IMR-90 (cell line): ENCODE measurements at places on chromosomes 16 and 17. TPM values are rescaled to one million over a fixed set of nuclear protein-coding genes. Genes with fewer than 3 reads are reported as not detected.

Gene SLFN11
- 114 and 144 TPM in 2 replicates for total RNA-seq

Gene FMNL1
- total RNA-seq = 0.36 and 0.56 TPM in 2 replicates

Gene CA7
- total RNA-seq = not detected in 2 replicates

Gene DNAH17
- not detected in 2 replicates for total RNA-seq

Gene ZG16
- not detected in 2 replicates for total RNA-seq

Gene MAPK8IP3
- total RNA-seq = 15.6 and 17.0 TPM in 2 replicates

Gene CCNF
- 19.2 and 20.1 TPM in 2 replicates for total RNA-seq

Gene KARS1
- total RNA-seq = 228 and 229 TPM in 2 replicates

DNA sequence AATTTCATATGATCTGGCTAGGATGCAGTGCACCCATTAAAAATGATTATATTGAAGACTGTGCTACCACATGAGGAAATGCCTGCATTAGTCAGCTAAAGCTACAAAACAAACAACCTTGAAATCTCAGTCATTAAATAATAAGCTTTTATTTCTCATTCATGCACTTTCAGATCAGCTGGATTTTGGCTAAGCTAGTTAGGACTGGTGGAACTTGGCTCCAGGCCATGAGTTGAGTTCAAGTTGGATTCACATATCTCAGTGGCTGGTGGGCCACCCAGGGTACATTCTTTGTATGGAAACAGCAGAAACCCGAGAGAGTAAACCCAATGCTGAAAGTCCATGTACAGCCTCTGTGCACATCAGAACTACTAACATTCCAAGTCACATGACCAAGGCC, 6.4 kb upstream of the SLFN12L start:
- H3K4me3 ChIP-seq = no peak overlapping the region
- H3K27ac ChIP-seq = no peak overlapping the region
- peak; percentile 11 for DNase-seq
- no peaks in the 10 kb centered on the region for H3K4me1 ChIP-seq
- H3K27me3 ChIP-seq = peaks cover 12% of the 10 kb centered on the region
- H3K36me3 ChIP-seq = no peaks in the 10 kb centered on the region

GRCh38 chr17:77027271-77027889, 113.4 kb upstream of the SEC14L1 start:
- no peak overlapping the region for H3K27ac ChIP-seq
- H3K4me3 ChIP-seq = no peak overlapping the region
- H3K36me3 ChIP-seq = no peaks in the 10 kb centered on the region
- no peaks in the 10 kb centered on the region for H3K4me1 ChIP-seq
- DNase-seq = no peak

- peak; percentile 16 for DNase-seq
- peak within 1 kb of the TSS; percentile 99 for H3K4me3 ChIP-seq
- peak within 1 kb of the TSS; percentile 72 for H3K27ac ChIP-seq
- H3K27me3 ChIP-seq = no peaks in the 10 kb centered on the region
Measured at GRCh38 chr17:82051776-82052637, at the start of the genes GPS1 and RFNG. Gene GPS1 (plus strand): TSS chr17:82051898. CDS start chr17:82051932, 34 bp downstream. Gene RFNG (minus strand): TSS chr17:82051811. CDS start chr17:82051766, 45 bp downstream.

DNA sequence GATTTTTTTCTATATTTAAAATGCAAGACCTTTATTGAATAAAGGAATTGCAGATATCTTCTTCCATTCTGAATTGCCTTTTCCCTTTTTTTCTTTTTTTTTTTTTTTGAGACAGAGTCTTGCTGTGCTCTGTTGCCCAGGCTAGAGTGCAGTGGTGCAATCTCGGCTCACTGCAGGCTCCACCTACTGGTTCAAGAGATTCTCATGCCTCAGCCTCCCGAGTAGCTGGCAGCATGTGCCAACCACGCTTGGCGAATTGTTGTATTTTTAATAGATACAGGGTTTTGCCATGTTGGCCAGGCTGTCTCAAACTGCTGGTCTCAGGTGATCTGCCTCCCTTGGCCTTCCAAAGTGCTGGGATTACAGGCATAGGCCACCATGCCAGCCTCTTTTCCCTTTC, 151.5 kb downstream of the CEP112 start:
- no peaks in the 10 kb centered on the region for H3K36me3 ChIP-seq
- no peak for DNase-seq
- H3K27me3 ChIP-seq = no peaks in the 10 kb centered on the region
- no peak overlapping the region for H3K27ac ChIP-seq
- no peaks in the 10 kb centered on the region for H3K4me1 ChIP-seq

GRCh38 chr16:65681406-65681805, 559.5 kb upstream of the CDH11 start:
- DNase-seq = no peak
- H3K27ac ChIP-seq = no peak overlapping the region
- H3K4me1 ChIP-seq = no peaks in the 10 kb centered on the region

- H3K36me3 ChIP-seq = peaks cover 20% of the 10 kb centered on the region
- H3K4me1 ChIP-seq = peaks cover 10% of the 10 kb centered on the region
- H3K27me3 ChIP-seq = no peaks in the 10 kb centered on the region
- peak within 1 kb of the TSS; percentile 62 for H3K4me3 ChIP-seq
- peak within 1 kb of the TSS; percentile 27; the same call in 1 of the 2 replicates for H3K27ac ChIP-seq
Measured at GRCh38 chr17:28902819-28903545, at the start of gene DHRS13. Gene DHRS13 (minus strand): TSS chr17:28903079. CDS start chr17:28902944, 135 bp downstream.

DNA sequence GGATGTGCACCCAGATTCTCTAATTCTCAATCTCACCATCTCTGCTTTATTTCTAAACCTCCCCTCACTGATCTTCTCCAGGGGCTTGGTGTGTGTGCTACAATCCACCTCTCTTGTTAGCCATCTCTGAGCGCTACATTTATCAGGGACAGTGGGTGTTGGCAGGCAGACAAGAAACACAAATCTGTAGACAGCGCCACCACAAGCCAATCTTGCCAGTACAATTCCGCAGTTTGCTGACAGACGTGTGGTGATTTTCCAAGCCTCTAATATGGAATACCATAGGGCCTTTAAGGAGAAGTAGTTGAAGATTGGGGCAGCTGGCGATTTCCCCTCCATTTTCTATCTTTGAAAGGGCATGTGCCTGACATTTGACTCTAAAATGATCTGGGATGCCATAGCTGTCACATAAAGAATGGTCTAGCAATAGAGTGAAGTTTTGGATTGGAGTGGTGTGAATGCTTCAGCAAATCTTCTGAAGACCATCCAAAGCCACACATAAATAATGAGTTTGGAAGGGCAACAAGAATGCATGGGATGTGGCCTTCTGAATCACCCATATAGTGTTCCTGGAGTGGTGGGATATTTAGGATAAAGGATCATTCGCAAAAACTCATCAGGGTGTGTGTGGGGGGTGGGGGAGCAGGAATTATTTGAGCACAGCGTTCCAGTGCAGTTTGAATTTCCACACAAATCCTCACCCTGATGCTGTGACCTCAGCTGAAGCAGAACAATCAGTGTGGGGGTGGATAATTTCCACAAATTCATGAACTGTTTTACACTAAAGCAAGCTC, 12.0 kb upstream of the ANKFN1 start:
- H3K27ac ChIP-seq = peak overlapping the region; percentile 85; the same call in 1 of the 2 replicates
- H3K27me3 ChIP-seq = no peaks in the 10 kb centered on the region
- peak; percentile 45 for DNase-seq
- H3K36me3 ChIP-seq = no peaks in the 10 kb centered on the region
- no peak overlapping the region for H3K4me3 ChIP-seq
- H3K4me1 ChIP-seq = peaks cover 9% of the 10 kb centered on the region

DNA sequence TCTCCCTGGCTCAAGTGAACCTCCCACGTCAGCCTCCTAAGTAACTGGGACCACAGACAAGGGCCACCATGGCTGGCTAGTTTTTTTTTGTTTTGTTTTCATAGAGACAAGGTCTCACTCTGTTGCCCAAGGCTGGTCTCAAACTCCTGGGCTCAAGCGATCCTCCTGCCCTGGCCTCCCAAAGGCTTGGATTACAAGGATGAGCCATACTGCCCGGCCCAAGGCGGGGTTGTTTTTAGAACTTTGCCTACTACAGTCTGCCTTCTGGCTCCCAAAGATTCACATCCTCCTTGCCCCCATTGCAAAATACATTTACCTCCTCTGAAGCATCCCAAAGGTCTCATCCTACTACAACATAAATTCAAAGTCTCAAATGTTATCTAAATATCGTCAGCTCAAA, 49.5 kb upstream of the PHOSPHO1 start:
- no peaks in the 10 kb centered on the region for H3K36me3 ChIP-seq
- H3K27me3 ChIP-seq = peaks cover 2% of the 10 kb centered on the region
- H3K27ac ChIP-seq = no peak overlapping the region
- H3K4me3 ChIP-seq = no peak overlapping the region

DNA sequence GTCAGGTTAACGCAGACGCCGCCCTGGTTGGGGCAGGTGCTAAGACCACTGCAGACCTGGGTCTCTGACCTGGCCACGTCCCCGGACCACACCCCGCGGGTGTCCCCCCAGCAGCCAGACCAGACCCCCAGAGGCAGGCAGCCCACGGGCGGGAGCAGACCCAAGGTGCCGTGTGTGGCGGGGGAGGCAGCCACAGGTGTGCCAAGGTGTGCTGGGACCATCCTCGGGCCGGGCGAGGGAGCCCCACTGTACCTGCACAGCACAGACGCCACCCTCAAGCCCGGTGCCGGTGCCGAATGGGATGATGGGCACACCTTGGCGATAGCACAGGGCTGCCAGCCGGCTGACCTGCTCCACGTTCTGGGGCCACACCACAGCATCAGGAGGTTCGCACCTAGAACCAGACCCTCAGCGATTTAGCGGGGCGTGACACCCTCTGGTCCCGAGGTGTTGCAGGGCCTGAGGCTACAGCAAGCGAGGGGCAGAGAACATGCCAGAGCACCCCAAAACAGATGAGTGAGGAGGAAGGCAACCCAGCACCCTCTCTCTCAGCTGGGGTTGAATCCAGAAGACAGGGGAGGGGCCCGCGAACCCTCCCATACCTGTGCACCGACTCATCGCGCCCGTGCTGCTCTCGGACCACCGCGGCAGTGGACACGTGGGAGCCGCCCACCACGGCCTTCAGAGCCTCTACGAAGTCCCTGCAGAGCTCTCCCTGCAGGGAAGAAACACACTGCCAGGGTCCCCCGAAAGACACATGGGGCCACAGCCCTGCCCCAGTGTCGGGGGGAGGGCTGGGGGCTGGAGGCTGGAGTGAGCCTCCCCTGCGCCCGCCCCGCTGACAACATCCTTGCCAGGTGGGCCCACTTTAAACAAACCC, 1.4 kb downstream of the LDHD start:
- no peak overlapping the region for H3K4me3 ChIP-seq
- peaks cover 9% of the 10 kb centered on the region for H3K4me1 ChIP-seq
- H3K36me3 ChIP-seq = no peaks in the 10 kb centered on the region
- H3K27ac ChIP-seq = no peak overlapping the region
- no peak for DNase-seq
- H3K27me3 ChIP-seq = no peaks in the 10 kb centered on the region

GRCh38 chr17:66779237-66779606, 55.7 kb upstream of the CACNG5 start:
- no peak for DNase-seq
- H3K27ac ChIP-seq = no peak overlapping the region
- H3K36me3 ChIP-seq = peaks cover 37% of the 10 kb centered on the region
- H3K4me3 ChIP-seq = no peak overlapping the region
- H3K27me3 ChIP-seq = no peaks in the 10 kb centered on the region
- H3K4me1 ChIP-seq = peaks cover 3% of the 10 kb centered on the region; the same call in 1 of the 2 replicates

GRCh38 chr16:83970430-83970815, 2.4 kb downstream of the NECAB2 start:
- DNase-seq = no peak
- H3K4me1 ChIP-seq = no peaks in the 10 kb centered on the region
- peaks cover 34% of the 10 kb centered on the region for H3K27me3 ChIP-seq
- H3K4me3 ChIP-seq = no peak overlapping the region
- no peak overlapping the region for H3K27ac ChIP-seq
- H3K36me3 ChIP-seq = no peaks in the 10 kb centered on the region; the same call in 1 of the 2 replicates

- no peaks in the 10 kb centered on the region for H3K36me3 ChIP-seq
- no peak overlapping the region for H3K27ac ChIP-seq
- no peaks in the 10 kb centered on the region for H3K4me1 ChIP-seq
- no peaks in the 10 kb centered on the region for H3K27me3 ChIP-seq
- no peak overlapping the region for H3K4me3 ChIP-seq
Measured at GRCh38 chr17:54544249-54544648, 356.4 kb upstream of the TOM1L1 start.

GRCh38 chr17:40219594-40220338, 662 bp downstream of the WIPF2 start:
- peak overlapping the region; percentile 91 for H3K27ac ChIP-seq
- DNase-seq = peak; percentile 40
- H3K4me1 ChIP-seq = peaks cover 7% of the 10 kb centered on the region
- no peaks in the 10 kb centered on the region for H3K36me3 ChIP-seq
- H3K27me3 ChIP-seq = no peaks in the 10 kb centered on the region

- no peak overlapping the region for H3K27ac ChIP-seq
- H3K36me3 ChIP-seq = no peaks in the 10 kb centered on the region
- H3K4me1 ChIP-seq = no peaks in the 10 kb centered on the region
- no peak overlapping the region for H3K4me3 ChIP-seq
- peak; percentile 17 for DNase-seq
- H3K27me3 ChIP-seq = peaks cover 16% of the 10 kb centered on the region
Measured at GRCh38 chr17:48262982-48263730, 155.6 kb downstream of the SNX11 start.

DNA sequence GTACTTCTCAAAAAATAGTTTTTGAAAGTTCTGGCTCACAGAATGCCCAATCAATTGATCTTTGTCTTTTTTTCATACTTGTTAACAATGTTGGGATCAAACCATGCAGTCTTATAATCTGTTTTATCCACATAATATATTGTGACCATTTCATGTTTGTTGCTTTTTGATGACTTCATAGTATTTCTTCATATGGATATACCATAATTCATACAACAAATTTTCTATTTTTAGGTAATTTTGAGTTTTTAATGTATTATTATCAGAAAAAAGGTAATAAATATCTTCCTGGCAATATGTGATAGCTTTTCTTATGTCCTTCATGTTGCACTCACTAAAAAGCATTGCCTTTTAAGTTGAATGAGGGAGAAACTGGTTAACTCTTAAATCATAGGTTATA, 44.8 kb downstream of the TBC1D26 start:
- no peaks in the 10 kb centered on the region for H3K36me3 ChIP-seq
- no peaks in the 10 kb centered on the region for H3K4me1 ChIP-seq
- no peak overlapping the region for H3K27ac ChIP-seq
- no peak overlapping the region for H3K4me3 ChIP-seq
- H3K27me3 ChIP-seq = no peaks in the 10 kb centered on the region
- no peak for DNase-seq

GRCh38 chr16:1338855-1339675, 5.6 kb downstream of the BAIAP3 start:
- H3K27ac ChIP-seq = no peak overlapping the region
- H3K4me3 ChIP-seq = no peak overlapping the region
- H3K27me3 ChIP-seq = peaks cover 29% of the 10 kb centered on the region
- DNase-seq = no peak
- no peaks in the 10 kb centered on the region for H3K36me3 ChIP-seq

GRCh38 chr16:52411011-52411410, 135.9 kb downstream of the TOX3 start:
- H3K27me3 ChIP-seq = no peaks in the 10 kb centered on the region
- no peaks in the 10 kb centered on the region for H3K4me1 ChIP-seq
- H3K4me3 ChIP-seq = no peak overlapping the region
- no peaks in the 10 kb centered on the region for H3K36me3 ChIP-seq

DNA sequence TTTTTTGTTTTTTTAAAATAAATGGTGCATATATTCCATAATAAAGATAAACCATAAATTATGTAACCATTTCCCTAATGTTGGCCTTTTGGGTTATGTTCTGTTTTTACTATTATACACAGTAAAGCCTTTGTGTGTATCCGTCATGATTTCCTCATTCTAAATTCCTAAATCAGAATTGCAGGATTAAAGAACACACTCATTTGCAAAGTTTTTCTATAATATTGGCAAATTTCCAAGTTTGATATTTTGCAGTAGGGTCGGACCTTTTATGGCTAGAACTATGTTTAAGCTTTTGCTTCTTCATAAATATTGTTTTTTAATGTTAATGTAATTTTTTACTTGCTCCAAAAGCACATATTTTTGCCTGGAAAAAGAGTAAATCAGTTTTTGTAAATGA, 16.6 kb downstream of the GOSR1 start:
- peaks cover 34% of the 10 kb centered on the region for H3K36me3 ChIP-seq
- H3K27ac ChIP-seq = no peak overlapping the region
- DNase-seq = no peak
- no peaks in the 10 kb centered on the region for H3K27me3 ChIP-seq
- H3K4me3 ChIP-seq = no peak overlapping the region
- H3K4me1 ChIP-seq = no peaks in the 10 kb centered on the region

- no peaks in the 10 kb centered on the region for H3K27me3 ChIP-seq
- H3K27ac ChIP-seq = no peak overlapping the region
- DNase-seq = no peak
Measured at GRCh38 chr17:28682655-28683054, 20.6 kb downstream of the SUPT6H start.
